Psoas muscle (tissue), 8 donors: ENCODE measurements at places on chromosomes 11 and 22. TPM values are rescaled to one million over a fixed set of nuclear protein-coding genes. Genes with fewer than 3 reads are reported as not detected.
A peak's percentile ranks its signal among the peaks of the same experiment; 100 is the strongest.

DNA sequence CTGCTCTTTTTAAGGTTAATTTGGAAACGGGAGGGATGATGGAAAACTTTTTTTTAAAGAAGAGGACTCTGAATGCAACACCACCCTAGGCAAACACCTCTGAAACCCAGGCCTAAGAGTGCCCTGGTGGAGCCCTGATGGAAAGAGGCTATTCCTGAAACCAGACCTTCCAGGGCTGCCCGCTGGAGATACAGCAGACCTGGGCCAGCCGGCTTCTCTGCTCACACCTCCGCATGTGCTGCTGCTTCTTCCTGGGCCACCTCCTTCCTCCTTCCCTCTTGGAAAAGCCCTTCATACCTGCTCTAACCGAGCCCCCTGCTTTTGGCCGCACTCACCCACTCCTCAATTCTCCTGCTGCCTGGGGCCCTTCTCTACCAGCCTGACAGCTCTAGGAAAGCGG lies 37.9 kb downstream of the DUSP8 start:
- DNase-seq, result no peak

GRCh38 chr11:83292709-83293456 lies 6.7 kb upstream of the CCDC90B start:
- no peak for DNase-seq

The CD3E gene
- polyA plus RNA-seq, result 0.22 TPM

DNA sequence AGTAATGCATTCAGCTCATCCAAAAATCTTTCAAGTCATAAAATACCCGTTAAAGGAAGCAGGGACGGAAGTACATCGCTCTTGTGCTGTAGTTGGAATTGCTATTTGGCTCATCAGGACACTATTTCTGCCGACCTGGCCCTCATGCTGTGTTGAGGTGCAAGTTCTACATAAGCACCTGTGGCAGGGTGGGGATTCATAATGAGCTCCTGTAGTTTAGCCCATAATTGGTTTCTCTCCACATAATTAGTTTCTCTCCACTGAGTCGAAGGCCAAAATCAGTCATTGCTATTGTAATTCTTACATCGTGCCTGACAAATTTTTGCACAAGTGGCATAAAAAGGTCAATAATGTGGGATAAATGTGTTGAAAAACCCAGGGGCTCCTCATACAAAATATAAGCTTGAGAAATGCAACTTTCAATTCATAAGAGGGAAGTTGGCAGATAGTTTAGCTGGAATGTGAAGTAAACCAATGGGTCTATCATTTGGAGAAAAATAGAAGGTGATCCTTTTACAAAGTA lies 14.9 kb upstream of the ISX start:
- DNase-seq, result no peak

DNA sequence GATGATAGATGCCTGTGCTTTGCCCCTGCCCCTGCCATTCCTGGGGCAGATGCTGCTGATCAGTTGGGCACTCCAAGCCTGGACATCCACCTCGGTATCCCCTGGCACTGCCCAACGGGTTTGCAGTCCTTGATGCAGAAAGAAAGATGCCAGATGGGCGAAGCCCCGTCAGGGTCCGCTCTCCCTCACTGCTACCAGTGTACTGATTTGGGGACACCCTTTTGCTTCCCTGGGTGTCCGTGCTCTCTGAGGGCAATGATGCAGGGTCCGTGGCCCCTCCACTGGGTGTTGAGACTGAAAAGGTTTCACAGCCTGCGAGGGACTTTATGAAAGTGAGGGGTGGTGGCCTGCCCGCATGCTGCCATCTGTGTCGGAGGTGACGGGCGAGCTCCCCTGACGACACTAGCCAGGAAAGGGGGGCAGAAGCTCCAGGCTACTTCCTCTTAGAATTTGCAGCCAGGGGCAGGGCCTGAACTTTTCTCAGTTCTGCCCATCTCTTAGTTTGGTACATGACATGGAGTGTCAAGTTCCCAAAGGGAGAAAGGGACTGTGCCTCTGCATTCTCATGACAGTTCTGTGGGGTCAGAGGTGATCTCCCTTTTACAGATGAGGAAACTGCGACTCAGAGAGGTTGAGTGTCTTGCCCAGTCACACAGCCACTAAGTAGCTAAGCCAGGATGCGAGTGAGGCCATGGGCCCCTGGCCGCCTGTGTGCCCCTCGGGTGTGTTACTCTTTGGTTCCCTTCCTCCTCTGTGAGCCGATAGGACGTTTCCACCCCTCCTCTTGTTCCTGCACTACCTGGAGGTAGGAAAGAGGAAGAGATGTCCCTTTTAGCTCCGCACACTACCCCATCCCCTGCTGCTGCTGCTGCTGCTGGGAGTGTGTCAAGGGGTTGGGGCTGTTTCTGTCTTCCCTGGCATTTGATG lies 96.6 kb downstream of the BCR start:
- no peak for DNase-seq

The CHRM1 gene
- 0.06 TPM for polyA plus RNA-seq

DNA sequence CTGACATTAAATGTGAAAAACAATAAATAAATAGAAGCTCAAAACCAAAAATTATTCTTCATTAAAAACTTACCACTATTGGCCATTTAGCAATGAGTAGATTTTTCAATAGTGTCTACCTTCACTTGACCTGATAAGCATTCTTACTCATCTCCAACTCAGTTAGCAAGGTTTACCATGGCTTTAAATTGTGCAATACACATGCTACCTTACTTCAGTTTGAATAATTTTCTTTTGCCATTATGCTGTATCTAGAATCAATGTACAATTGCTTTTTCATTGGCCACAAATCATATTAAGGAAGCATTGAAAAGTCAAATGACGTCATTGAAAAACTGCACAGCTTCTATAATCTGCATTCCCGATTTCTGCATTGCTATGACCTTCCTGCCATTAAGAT lies 64.9 kb downstream of the SVIP start:
- no peak for DNase-seq

GRCh38 chr11:66818231-66818955 lies 24.8 kb upstream of the RCE1 start:
- no peak for DNase-seq

The DSCAML1 gene
- 0.04 TPM for polyA plus RNA-seq

GRCh38 chr22:20990184-20991180 lies 8.4 kb downstream of the LZTR1 start:
- DNase-seq, result no peak

The C22orf15 gene
- 0.04 TPM for polyA plus RNA-seq

GRCh38 chr11:9691865-9692264 lies 28.0 kb downstream of the SWAP70 start:
- DNase-seq, result no peak

- no peak for DNase-seq
Measured at GRCh38 chr22:44091021-44091721, 67.1 kb downstream of the PARVB start.

DNA sequence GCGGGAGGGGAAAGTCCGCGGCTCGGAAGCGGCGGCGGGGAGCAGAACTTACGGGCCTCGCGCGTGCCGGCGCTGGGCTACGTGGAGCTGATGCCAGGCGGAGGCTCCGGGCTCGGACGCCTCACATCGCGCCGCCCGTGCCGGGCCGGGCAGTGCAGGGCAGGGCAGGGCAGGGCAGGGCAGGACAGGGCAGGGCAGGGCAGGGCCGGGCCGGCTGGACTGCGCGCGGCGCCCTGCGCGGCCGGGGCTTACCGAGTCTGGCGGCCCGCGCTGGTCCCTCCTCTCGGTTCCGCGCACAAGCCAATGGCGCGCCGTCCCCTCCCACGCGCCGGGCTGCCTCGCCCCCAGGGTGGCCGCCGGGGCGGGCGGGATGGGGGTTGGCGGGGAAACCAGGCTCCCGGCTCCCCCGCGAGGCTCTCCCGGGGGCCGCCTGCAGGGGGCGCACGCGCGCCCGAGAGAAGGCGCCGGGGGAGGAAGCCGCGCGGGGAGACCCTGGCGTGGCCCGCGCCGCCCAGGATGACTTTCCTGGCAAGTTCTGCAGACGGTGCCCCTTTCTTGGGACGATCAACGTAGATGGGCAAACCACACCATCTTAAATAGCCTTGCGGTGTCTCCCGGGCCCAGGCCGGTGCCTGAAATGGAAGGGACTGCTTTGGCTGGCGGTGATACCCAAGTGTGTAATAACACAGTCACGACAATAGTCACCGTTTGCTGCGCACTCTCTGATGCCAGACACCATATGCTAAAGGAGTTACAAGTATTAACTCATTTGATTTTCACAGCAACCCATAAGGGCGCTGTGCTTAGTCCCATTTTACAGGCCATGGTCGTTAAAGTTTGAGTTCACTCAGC lies at the start of gene TP53I11:
Gene TP53I11 (minus strand): TSS at position 259 of the 852 bp plus-strand sequence. CDS start 12,548 bp downstream, outside the sequence.
- DNase-seq, result peak; percentile 88

DNA sequence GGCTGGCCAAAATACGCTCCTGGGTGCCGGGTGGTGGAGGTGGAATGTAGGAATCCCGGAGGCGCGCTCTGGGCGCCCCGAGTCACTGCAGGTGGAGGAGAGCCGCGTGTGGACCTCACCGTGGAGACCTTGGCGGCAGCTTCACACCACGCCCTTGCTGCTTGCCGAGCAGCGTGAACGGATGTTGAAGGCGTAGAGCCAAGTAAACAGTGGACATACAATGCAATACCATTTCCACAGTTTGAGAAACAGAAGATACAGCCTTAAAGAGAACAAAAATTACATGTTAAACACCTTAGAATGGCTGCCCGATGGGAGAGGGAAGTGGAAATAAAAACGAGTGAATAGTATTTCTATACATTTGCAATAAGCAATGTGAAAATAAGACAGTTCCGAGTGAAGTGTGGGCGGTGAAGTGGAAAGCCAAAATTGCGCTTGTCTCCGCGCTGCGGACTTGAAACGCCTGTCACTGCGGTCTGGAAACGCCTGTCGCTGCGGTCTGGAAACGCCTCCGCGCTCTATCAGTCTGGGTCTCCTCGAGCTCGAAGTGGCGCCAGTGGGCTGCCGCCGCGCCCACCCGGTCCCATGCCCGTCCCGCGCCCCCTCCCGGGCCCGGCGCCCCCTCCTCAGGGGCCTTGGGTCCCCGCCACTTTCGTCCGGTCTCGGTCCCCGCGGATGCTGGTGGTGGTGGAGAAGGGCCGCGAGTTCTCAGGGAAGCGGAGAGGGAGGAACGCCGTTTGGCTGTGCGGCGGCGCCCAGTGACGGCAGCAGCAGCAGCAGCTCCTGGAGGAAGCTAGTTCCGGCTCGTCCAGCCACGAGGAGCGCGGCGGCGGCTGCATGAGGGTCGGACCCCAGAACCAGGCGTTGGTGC lies 1.6 kb downstream of the NCR3LG1 start:
- DNase-seq, result peak; percentile 74
